ENCODE measurements at places on chromosomes 5 and 9.

DNA sequence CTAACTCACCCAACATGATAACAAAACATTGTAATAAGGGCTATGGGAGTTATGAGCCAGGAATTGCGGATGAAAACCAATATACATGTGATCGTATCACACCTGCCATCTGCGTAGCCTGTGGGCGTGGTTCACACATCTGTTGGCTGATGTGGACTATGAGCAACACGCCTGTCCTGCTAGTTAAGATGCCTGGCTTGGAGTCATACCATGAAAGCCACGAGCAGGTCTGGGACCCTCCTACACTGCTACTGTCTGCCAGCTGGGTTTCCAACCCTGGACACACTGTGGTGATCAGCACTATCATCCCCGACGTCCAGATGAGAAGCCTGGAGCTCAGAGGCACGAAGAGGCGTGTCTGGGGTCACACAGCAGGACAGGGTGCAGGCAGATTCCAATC, 40.2 kb downstream of the STK10 start:
- DNase-seq: no peak

GRCh38 chr5:169577951-169578350, 5.6 kb upstream of the SPDL1 start:
- DNase-seq: no peak

GRCh38 chr9:2494562-2494961, 127.0 kb upstream of the VLDLR start:
- no peak for DNase-seq

DNA sequence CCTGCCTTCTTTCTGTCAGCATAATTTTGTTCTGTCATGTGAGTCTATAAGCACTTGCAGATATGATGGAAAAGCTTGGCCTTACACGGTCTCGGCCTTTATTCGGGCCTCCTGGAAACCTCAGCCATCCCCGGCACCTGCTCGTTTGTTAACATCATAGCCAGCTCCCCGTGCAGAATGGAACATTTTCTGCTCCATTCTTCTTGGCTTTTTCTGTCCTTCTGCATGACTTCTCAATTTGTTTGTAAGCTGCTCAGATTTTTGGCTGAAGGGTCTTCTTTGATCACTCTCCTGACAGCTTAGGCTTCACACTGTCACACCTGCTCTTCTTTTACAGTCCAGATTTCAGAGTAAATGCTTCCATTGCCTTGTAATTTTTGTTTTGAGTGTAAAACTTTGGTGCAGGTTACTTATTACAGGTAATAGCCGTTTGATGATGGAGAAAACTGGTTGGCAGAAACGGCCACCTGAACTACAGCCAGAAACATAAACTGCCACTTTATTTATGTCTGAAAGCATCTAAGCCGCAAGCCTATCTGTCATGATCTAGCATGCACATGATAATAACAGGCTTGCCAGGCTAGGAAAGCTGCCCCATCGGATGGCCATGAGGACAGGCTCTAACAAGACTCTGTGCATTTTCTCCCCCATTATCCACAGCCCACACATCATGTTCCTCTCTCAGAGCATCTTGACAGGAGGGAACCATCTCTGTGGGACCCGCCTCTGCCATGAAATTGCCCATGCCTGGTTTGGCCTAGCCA, 197.0 kb downstream of the AOPEP start:
- DNase-seq: no peak

DNA sequence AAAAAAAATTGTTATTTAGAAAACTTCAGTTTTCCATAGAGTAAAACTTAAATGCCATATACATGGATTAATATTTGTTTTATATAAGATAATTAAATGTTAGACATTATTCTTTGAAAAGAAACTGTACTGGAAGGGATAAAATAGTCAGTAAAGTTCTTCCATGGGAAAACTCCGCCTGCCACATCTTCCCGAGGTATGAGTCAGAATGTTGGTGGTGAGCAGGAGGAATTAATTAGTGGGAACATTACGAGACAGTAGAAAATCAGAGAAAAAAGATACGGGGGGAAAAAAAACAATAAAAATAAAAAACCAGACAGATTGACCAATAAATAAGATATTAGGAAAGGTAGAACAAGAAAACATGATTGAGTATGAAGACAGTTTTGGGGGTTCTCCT, 930.3 kb upstream of the C9orf72 start:
- DNase-seq: no peak

GRCh38 chr5:135609981-135610380, 31.2 kb upstream of the CXCL14 start:
- DNase-seq: no peak

GRCh38 chr5:149224282-149224681, 47.4 kb upstream of the AFAP1L1 start:
- DNase-seq: no peak

GRCh38 chr9:17339156-17339555, 204.3 kb downstream of the CNTLN start:
- DNase-seq: no peak

GRCh38 chr5:132576123-132576522, 19.3 kb downstream of the RAD50 start:
- no peak for DNase-seq

GRCh38 chr9:2758898-2759510, 41.7 kb downstream of the KCNV2 start:
- DNase-seq: no peak

- no peak for DNase-seq
Measured at GRCh38 chr5:27011274-27011673, 27.1 kb downstream of the CDH9 start.

GRCh38 chr5:173228107-173228506, 6.9 kb downstream of the NKX2-5 start:
- no peak for DNase-seq

GRCh38 chr5:140362875-140363630, 3.1 kb downstream of the SLC4A9 start:
- DNase-seq: peak; percentile 46

- no peak for DNase-seq
Measured at GRCh38 chr5:86008704-86009103, 609.0 kb upstream of the COX7C start.

- DNase-seq: no peak
Measured at GRCh38 chr9:77587042-77587441, 61.1 kb downstream of the GNA14 start.

- DNase-seq: no peak
Measured at GRCh38 chr5:140358738-140359310, 1.2 kb upstream of the SLC4A9 start.

DNA sequence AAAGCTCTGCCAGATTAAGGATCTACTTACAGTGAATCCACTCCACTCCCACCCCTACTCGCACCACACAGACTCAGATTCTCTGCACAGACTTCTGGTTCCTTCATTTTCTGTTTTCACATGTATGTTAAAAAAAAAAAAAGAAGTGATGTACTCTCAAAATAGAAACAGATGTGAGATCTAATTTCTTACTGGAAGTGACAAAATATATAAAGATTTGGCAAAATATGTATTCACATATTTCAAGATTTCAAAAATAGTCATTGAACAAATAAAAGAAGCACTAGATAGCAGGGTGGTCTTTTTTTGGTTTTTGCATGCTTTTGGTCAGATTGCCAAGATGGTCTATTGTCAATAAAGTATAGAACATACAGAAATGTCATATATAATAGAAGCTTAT, 379.2 kb downstream of the TMEM167A start:
- DNase-seq: no peak

DNA sequence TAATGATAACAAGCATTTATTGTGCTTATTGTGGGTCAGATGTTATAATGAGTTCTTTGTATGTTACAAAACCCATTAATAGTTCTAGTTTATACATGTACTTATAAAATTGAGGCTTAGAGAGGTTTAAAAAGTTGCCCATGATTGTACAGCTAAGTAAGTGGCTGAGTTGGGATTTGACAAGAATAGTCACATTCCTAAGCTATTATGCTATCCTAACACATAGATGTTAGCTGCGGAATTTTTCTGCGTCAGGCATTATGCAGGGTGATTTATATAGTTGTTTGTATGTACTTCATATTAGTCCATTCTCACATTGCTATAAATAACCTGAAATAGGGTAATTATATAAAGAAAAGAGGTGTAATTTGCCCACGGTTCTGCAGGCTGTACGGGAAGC, 12.5 kb downstream of the COMMD10 start:
- DNase-seq: no peak

- DNase-seq: no peak
Measured at GRCh38 chr9:136197084-136197875, 7.6 kb downstream of the LHX3 start.

DNA sequence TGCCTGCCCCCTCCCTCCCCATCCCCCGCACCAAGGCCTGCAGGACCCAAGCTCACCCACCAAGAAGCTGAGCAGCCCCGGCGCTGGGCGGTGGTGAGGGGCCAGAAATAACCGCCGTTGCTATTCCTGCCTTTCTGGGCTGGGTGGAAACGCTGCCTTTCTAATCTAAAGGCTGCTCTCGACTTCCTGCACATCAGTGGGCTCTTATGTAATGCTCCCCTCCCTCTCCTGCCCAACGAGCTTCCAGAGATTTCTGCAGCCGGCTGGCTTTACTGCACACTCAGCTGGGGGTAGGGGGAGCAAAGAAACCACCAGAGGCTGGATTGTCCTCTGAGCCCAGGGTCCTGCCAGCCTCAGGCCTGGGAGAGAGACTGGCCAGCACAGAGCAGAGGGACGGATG, 6.9 kb upstream of the EGR1 start:
- DNase-seq: no peak

DNA sequence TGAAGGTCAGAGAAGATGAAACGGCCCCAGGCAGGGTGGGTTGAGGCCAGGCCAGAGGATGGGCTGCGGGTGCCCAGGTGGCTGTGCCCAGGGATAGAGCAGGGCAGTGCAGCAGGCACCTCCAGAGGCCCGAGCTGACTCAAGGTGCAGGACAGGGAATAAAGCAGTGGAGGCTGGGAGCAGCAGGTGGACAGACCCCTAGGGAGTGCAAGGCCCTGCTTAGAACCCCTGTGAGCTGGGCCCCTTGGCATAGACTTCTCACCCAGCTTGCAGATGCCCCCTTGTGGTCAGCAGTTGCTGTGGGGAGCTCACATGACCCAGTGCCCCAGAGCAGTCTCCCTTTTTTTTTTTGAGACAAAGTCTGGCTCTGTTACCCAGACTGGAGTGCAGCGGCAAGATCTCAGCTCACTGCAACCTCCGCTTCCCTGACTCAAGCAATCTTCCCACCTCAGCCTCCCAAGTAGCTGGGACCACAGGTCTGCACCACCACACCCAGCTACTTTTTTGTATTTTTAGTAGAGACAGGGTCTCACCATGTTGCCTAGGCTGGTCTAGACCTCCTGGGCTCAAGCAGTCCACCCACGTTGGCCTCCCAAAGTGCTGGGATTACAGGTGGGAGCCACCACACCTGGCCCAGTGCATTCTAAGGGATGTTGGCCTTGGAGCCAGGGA, 118.8 kb downstream of the WNK2 start:
- peak; percentile 48 for DNase-seq

DNA sequence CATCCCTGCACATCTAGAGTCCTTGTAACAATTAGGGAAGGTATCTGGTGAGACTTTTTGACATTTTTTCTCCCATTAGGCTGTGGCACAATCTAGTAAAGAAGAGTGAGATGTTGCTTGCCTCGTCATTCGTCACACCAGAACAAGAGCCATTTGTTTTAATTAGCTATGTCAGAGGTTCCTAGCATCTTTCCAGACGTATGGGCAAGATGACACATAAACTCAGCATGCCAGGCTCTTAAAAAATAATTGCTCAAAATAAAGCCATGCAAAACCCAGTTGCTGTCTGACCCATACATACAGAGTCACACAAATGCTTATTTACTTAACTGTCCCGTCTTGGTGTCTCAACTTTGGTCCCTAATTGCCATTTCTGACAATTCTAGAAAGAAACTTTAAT, 125.9 kb downstream of the TRPM3 start:
- no peak for DNase-seq

DNA sequence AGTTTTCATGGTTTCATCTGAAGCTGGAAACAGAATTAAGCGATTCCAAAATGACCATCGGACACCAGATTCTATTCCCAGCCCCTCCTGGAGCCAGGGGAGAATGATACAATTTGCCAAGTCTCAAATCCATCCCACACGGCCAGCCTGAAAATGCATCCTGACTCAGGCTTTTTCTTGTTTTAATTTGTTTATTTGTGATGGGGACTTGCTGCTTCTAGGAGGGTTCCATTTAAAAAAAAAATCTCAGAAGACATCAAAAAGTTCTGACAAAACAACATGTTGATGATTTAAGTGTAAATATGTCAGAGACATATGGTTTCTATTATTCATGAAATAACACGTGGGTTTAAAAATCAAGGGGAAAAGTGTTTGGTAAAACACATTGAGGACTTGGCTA, 173.2 kb downstream of the GAS1 start:
- DNase-seq: no peak

DNA sequence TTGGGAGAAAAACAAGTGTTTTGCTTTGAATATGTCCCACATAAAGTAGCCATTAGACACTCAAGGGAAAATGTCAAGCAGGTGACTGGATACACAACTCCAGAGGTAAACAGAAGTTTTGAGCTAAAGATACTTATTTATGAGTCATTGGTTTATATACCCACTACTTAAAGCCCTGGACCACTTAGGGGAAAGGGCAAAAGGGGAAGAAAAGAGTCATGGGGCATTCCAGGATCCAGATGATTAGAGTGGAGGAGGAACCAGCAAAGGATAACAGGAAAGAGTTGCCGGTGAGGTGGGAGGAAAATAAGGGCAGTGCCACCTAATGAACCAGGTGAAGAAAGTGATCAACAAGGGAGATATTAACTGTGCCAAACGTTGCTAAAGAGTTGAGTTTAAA, 254.2 kb upstream of the NR4A3 start:
- no peak for DNase-seq

DNA sequence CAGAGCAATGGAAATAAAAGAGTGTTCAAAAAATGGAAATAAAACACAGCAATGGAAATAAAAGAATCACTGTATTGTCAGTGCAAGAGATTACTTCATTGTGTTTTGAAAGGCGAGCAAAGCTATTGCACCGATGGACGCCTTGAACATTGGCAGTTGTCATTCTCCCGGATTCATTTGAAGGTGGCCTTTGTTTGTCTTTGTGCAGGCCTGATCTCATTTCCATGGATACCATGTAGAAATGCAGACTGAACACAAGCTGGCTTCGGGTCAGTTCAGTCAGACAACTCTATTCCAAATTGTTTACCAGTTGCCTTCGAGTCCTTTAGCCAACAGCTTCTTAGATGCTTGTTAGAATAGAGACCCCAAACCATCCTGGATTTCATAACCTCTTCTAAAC, 8.3 kb downstream of the ITGA2 start:
- DNase-seq: no peak
